ENCODE measurements at places on chromosomes 3 and 15.
A peak's percentile ranks its signal among the peaks of the same experiment; 100 is the strongest.

DNA sequence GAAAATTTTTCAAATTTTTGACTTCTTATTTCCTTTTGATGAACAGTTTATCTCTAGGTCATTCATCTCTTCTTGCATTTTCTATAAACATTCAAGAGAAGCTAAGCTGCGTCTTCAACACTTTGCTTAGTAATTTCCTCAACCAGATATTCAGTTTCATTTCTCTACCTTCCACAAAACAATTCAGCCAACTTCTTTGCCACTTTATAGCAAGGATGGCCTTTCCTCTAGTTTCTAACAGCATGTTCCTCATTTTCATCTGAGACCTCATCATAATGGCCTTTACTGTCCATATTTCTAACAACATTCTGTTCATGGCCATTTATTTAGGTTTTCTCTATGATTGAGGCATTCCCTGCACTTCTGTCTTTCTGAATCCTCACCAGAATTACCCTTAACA, 90.0 kb downstream of the ARIH1 start:
- no peak for DNase-seq

DNA sequence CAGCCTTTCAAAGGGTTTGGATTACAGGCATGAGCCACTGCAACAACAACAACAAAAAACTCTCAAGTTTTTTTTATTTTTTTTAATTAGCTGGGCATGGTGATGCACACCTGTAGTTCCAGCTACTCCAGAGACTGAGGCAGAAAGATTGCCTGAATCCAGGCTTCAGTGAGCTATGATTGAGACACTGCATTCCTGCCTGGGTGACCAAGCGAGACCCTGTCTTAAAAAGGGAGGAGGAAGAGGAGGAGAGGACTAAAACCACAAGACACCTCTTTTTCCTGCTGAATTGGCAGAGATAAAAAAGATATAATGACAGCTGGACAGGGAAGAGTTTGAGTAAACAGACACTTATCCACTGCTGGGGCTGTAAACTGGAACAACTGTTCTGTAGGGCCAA, 22.7 kb upstream of the CHRNB4 start:
- no peak for DNase-seq

DNA sequence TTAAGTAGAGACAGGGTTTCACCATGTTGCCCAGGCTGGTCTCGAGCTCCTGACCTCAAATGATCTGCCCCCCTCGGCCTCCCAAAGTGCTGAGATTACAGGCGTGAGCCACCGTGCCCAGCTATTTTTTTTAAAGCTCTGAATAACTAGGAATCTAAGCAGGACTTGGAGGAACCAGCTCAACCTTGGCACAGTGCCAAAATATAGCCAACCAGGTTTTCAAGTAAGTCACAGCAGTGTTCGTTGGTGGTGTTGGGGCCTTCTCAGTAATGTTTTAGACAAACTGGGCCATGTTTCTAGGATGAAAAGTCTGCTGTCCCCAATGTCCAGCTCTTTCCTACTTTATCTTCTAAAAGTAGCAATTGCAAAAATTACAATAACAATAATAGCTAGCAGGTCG, 6.4 kb upstream of the ADAM10 start:
- DNase-seq, result peak; percentile 31

- DNase-seq, result no peak
Measured at GRCh38 chr3:136787349-136787748, 31.6 kb upstream of the SLC35G2 start.

DNA sequence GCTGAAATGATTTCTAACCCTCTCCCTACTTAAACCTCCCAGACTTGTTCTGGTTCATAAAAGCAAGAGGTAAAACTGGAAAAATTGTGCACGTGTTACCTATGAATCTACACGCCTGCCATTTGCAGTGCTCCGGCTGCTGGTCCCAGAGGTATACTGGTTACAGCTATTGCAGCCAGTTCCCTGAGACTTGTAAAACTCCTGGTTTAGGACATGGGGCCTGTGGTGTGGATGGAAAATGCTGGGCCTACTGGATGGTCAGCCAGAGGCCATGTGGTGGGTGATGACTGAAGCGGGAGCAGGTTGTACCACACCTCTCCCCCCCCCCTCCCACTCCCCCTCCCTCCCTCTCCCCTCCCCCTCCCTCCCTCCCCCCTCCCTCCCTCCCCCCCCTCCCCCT, 45.0 kb downstream of the SENP2 start:
- DNase-seq, result no peak
